ENCODE measurements at places on chromosomes 1 and 21.

- no peak for DNase-seq
Observed at GRCh38 chr1:246428542-246429308, 78.4 kb downstream of the SMYD3 start.

DNA sequence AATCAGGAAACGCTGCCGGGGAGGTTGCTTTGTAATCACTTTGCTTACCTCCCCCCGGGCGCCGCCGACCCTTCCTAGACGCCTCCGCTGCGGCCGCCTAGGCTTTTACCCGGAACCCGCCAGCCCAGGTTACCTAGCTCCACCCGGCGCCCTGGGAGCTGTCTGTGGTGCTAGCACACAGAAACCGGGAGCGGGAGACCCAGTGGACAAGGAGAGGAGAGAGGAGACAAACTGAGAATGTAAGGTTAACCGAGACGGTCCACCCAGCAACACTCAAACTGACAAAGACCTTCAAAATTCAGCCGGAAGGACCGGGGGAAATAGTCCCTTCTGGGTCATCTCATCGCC lies 9.8 kb downstream of the BARHL2 start:
- no peak for DNase-seq

- no peak for DNase-seq
Observed at GRCh38 chr1:227548119-227548397, 15.3 kb upstream of the ZNF678 start.

DNA sequence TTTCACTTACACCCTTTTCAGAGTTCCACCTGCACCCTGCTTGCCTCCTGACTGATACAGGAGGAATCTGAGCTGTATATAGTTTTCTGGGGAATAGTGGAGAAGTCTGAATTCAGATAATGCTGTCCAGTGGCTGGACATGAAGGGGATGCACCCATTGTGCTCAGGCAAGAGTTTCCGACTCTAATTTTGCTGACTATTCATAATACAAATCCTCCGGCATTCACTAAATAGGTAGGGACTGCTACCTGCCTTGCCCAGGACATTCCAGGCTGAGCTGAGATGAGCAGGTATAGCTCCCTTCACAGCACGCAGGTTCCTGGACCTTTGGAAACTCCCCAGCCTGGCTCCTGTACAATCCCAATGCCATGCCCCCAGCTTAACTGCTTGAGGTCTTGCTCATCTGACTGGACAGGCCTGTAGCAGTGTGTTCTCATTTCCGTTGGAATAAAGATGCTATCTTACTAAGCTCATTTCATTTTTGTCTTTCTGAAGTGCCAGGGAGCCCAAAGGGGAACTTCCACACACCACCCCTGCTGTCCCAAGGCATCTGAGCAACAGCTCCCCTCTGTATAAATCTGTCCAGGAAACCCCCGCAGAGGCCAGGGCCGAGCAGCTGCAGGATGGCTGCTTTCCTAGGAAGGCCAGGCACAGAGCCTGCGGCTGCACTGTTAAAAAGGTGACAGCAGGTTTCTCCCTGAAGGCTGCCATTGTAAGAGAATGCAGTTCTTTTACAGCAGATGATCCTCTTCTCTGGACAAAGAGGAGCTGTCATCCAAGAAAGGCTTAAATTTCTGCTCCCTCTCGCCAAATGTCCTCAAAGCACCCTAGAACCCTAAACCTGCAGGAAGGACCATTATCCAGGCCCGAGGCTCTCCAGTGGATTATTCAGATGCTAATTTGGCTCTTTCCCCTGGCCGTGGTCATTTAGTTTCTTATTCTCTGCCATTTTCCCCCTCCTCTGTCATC lies 21.7 kb upstream of the VASH2 start:
- DNase-seq = no peak

- no peak for DNase-seq
Observed at GRCh38 chr1:20280341-20280740, 10.3 kb upstream of the VWA5B1 start.

- DNase-seq = no peak
Observed at GRCh38 chr21:27595716-27596115, 628.8 kb upstream of the ADAMTS5 start.

GRCh38 chr1:2448098-2448445 lies 28.0 kb upstream of the PLCH2 start:
- no peak for DNase-seq

DNA sequence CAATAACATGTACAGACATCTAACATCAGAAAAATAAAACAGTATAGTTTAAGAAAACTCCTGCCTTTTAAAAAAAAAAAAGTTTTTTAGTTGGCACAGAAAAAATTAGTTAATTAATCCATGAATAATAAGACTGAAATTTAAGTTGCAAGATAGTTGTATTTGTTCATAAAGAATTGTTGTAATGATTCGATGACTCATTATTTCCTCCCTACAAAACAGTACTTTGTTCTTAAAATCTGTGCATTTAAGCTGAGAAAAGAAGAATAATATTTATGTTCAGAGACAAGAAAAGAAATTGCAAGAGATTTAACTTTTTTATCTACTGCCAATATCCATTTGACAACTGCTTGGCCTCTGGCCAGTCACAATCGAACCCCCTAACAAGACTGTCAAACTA lies 894.7 kb downstream of the ADGRL2 start:
- DNase-seq = no peak

- no peak for DNase-seq
Observed at GRCh38 chr1:9890224-9890731, 19.8 kb downstream of the CTNNBIP1 start.

DNA sequence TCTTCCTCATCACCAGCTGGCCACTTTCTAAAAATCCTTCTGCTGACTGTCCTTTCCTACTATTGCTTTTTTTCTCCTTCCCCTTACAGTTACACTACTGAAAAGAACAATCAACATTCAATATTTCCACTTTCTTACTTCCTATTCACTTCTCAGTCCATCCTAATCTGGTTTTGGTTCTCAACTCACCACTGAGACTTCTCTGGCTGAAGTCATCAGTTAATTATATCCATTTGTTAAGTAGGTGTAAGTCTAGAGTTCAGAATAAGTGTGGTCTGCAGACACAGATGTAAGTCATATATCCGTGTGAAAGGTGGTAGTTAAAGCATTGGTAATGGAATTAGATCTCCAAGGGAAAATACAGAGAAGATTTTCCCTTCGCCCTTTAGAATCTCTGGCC lies 21.4 kb downstream of the PEA15 start:
- no peak for DNase-seq

DNA sequence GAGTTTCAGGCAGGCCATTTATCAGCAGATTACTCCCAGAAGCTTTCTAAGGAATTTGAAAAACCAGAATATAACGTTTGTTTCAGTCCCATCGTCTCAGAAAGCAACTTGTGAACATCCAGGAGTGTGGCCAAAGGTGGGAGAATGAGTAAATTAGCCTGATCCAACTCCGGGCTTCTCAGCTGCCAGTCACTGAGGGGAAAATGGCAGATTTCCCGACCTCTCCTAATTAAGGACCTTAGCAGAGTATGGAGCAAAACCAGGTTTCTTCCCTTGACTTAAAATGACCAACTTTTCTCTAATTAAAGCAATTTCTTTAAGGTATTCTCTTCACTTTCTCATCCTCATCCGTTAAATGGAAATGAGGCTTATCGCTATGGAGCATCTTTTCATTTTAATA lies 1.0 kb downstream of the CORT start:
- no peak for DNase-seq

DNA sequence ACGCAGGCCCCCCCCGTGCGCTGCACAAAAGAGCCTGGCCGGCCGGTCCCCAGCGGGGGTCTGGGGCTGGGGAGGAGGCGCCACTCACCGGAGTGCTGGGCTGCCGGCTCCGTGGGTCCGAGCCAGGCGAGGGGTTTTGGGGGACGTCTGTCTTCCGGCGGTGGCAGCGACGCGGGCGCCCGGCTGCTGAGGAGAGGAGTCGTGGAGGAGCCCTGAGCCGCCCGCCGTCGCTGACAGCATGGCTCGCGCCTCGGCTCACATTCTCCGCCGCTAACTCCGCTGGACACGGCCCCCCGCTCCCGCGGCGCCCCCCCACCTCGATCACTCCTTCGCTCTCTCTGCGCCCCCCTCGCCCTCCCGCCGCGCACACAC lies 649 bp downstream of the AHDC1 start:
- no peak for DNase-seq

GRCh38 chr1:2311184-2312032 lies 79.9 kb downstream of the MORN1 start:
- no peak for DNase-seq

DNA sequence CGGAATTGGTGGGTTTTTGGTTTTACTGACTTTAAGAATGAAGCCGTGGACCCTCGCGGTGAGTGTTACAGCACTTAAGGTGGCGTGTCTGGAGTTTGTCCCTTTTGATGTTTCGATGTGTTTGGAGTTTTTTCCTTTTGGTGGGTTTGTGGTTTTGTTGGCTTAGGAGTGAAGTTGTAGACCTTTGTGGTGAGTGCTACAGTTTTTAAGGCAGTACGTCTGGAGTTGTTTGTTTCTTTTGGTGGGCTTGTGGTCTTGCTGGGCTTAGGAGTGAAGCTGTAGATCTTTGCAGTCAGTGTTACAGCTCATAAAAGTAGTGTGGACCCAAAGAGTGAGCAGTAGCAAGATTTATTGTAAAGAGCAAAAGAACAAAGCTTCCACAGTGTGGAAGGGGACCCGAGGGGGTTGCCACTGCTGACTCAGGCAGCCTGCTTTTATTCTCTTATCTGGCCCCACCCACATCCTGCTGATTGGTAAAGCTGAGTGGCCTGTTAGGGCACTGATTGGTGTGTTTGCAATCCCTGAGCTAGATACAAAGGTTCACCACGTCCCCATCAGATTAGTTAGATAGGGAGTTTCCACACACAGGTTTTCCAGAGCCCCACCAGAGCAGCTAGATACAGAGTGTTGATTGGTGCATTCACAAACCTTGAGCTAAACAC lies 20.9 kb downstream of the HENMT1 start:
- DNase-seq = no peak

- peak; percentile 30 for DNase-seq
Observed at GRCh38 chr1:6008084-6008415, 15.8 kb upstream of the NPHP4 start.

GRCh38 chr1:154095456-154096060 lies 59.3 kb downstream of the NUP210L start:
- no peak for DNase-seq

DNA sequence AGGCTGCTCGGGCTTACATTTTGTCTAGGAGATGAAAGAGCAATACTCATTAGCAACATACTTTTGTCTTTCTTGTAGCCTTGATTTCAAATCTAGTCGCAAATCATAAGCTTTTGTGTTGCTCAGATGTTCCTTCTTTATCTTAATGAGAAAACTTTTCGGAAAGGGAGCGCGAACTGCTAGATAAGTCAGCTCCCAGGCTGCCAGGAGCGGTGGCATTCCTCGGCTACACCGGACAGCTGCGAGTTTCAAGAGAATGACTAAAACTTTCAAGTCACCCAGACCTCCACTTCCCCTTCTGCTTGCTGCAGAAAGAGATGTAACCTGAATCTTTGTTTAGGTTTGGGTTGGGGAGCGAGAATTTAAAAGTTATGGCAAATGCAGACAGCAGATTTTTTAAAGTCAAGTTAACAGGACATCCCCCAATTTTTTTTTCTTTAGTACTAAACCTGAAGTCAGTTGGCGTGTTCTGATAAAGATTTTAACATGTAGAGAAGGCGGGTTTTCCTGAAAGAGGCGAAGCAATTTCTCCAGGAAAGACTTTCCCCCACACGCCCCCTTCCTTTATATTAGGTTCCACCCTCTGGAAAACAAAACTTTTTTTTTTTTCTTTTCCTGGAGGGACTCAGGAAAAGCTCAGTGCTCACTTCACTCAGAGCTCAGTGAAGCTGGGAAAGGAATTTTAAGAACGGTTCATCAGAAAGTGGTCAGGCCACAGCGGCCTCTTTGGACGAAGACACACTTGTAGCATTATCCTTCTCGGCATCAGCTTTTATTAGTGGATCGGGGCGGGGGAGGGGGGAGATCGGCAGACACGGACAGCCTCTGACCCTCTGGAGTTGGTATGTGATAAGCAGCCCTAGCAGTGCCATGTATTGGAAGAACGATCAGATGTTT lies at the start of gene LHX8:
Gene LHX8, plus strand, starts transcription at position 639 of the 897 bp plus-strand sequence. CDS start 2,227 bp downstream, outside the sequence.
- no peak for DNase-seq

GRCh38 chr1:9466780-9467758 lies 72.2 kb upstream of the SLC25A33 start:
- DNase-seq = no peak

DNA sequence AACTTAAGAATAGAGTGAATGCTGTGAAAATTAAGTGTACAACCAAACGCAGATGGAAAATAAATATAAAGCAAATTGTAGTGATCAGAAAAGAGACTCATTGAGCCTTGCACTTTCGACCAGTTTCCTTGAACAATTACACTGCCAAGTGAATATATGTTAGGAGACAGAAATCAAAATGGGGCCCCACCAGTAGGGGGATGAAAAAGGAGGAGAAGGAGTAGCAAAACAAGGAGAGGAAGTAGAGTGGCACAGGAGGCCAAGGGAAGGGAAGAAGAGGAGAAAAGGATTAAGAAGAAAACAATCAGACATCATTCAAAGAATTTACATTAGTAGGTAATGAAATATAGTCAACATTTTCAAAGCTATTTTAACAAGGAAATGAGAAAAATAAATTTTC lies 1770.6 kb downstream of the PLA2G4A start:
- no peak for DNase-seq

GRCh38 chr1:222461941-222462340 lies 86.0 kb downstream of the HHIPL2 start:
- DNase-seq = no peak

DNA sequence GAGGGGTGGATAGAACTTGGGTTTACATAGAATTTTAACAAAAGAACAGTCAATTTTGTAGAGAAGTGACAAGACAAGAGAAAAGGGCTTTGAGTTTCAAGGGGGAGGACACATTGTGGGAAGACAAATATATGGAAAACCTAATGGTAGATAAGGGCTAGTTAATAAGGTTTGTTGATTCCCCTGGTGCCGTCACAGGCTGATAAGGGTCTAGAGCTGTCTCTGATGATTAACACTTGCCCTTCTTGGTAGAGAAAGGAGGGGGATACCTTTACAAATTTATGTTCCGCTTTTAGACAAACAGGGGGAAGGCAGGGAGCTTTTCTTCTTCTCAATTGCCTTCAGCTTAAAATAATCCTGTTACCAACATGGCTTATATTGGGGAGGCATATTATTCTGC lies 124.3 kb downstream of the ETS2 start:
- no peak for DNase-seq

GRCh38 chr1:81670286-81670685 lies 130.4 kb upstream of the ADGRL2 start:
- DNase-seq = no peak

GRCh38 chr1:161388639-161389038 lies 21.0 kb upstream of the CFAP126 start:
- DNase-seq = no peak

- no peak for DNase-seq
Observed at GRCh38 chr1:19797827-19798226, 1.9 kb downstream of the TMCO4 start.

- DNase-seq = no peak
Observed at GRCh38 chr1:50332941-50333594, 90.2 kb downstream of the DMRTA2 start.

- no peak for DNase-seq
Observed at GRCh38 chr1:119782631-119783325, 14.1 kb upstream of the HMGCS2 start.

DNA sequence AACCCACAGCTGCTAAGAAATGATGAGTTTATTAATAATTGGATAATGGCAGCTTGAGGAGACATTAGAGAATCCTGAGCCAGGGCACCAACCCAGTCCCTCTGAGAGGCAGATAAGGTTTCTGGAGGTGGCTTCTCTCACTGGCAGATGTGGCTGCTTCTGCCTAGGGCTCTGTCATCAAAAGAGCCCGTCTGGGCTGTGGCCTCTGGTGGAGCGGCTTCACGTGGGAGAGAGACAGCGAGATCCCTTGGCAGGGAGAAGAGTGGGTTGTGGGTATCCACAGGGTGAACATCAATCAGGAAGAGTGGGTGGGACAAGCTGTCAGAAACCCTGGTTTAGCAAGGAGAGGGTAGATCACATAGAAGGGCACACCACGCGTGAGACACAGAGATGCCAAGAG lies 30.0 kb downstream of the VWA5B1 start:
- DNase-seq = no peak

GRCh38 chr1:166066107-166066506 lies 100.7 kb downstream of the FAM78B start:
- DNase-seq = no peak
